Stimulated activated CD4-positive, alpha-beta T cell treated with anti-CD3 and anti-CD28 coated beads, Interleukin-1b, Interleukin-23, amount 100 ng/mL, for 4 hours (primary cell): ENCODE measurements at places on chromosomes 5 and 9.

DNA sequence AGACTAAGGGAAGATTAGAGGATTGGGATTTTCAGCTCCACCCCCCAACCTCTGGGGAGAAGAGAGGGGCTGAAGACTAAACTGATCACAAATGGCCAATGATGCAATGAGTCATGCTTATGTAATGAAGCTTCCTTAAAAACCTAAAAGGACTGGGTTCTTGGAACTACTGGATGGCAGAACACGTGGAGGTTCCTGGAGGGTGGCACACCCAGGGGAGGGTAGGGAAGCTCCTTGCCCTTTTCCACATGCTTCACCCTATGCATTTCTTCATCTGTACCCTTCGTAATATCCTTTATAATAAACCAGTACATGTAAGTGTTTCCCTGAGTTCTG lies 48.6 kb downstream of the ARHGEF28 start:
- DNase-seq: no peak

GRCh38 chr9:114588651-114589526 lies 1.3 kb downstream of the ATP6V1G1 start:
- DNase-seq: no peak

DNA sequence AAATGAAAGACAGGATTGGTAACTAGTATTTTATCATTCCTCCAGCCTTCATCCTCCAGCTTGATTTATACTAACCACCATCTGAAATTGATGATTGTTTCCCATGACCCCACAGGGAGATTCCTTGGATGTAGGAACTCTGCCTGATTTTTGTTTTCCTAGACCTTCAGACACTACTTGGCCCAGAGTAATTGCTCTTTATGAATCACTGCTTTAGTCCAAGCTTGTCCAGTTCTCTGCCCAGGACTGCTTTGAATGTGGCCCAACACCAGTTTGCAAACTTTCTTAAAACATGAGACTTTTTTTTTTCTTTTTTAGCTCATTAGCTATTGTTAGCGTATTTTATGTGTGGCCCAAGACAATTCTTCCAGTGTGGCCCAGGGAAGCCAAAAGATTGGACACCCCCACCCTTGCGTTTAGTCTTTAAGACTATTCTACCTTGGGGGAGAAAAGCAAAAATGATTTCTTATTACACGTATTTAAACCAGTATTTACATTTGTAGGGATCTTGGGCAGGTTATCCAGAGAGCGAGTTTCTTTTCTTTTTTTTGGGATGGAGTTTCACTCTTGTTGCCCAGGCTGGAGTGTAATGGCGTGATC lies 18.4 kb downstream of the BASP1 start:
- no peak for DNase-seq

GRCh38 chr9:33921967-33922895 lies 105.3 kb downstream of the UBE2R2 start:
- peak; percentile 17 for DNase-seq

DNA sequence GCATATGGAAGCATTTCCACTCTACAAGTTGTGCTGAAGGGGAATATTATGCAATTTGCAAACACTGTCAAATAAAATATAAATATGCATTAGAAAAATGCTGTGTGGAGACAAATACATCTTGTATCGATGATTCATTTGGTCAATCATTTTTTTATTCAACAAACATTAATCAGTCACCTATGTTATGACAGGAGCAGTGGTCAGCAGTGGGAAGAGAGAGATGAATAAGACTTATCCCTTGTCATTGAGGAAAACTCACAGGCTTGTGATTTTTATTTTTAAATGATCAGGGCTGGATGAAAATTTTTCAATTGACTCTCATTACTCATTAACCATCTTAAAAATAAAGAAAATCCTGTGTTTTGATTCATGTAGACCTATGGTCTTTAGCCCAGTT lies 574.1 kb downstream of the ACTL7B start:
- DNase-seq: no peak

DNA sequence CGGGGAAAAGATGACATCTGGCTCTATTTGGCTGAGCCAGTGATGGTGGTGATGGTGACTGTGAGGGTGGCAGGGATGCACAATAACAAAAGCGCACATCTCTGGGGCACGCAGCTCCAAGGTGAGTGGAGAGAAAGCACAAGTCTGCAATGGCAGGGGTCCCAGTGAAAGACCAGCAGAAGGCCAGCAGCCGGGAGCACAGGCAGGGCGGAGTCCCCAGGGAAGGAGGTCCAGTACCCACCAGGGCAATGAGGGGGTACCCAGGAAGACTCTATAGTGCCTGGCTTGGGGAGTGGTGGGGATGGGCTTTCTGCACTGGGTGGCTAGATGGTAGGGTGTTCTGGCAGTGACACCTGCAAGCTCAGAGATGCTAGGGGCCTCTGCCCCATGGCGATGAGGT lies 69.4 kb downstream of the AK8 start:
- DNase-seq: no peak

GRCh38 chr5:176884571-176884890 lies 14.6 kb downstream of the HK3 start:
- DNase-seq: no peak

DNA sequence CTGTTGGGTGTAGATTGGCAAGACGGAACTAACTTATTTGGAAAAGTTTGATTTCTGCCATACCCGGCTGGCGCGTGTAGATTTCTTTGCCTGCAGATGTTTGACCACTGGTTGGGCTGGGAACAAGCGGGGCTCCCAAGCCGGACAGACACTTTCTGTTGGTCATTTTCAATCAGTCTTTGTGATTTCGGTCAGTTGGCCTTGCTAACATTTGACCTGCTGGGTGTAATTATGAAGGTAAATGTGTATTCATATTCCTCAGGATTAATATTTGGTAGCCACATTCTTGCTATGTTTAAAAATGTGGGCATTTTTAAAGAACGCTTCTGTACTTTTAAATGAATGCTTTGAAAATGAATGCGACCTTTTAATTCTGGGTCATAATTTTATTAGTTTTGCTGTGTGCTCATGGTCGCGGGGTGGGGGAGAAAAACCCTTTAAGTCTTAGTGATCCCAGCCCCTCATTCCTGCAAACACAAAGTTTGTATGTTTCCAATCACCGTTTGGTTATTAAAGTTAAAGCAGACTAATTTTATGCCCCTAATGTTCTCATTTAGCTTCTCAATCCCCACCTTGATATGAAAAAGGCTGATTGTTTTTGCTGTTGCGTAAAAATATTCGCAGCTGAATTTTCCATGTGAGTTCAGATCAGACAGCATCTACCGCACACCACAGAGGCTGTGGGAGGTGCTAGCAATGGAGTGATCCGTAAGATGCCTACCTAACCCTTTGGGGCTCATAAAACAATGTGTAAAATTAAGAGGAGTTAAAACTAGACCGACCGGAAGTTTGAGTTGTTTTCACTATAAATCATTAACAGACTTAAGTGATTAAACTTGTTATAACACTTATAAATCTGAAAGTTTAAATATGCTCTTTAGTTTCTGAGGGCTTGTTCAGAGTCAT lies 1.5 kb downstream of the RASGRF2 start:
- peak; percentile 28 for DNase-seq

GRCh38 chr5:158819840-158820620 lies 279.7 kb downstream of the EBF1 start:
- DNase-seq: no peak

DNA sequence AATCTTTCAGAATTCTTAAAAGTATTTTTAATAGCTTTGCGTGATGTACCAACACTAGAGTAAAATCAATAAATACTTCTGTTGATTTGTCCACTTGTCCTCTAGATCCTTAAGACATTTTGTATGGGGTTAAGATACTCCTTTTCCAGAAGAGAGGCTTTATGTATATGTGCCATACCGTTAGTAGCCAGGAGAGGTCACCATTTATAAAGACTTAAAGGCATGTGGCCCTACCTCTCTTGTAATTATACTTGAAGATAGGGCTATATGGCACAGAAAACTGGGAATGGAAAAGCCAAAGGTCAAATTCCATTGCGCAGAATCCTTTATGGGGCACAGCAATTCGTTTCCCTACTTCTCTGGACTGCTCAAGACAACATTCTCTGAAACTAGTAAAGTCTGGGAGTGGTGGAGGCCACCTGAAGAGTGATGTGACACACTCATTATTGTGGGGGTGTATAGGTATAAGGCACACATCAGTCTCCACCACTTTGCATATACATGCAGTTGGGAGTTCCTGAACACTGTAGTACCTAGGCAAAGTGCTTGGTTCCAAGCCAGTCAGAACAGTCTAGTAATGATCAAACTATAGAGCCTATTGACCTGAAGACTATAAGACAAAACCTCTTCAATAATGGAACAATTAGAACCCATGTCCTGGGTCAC lies 140.1 kb upstream of the FBXL17 start:
- DNase-seq: no peak

DNA sequence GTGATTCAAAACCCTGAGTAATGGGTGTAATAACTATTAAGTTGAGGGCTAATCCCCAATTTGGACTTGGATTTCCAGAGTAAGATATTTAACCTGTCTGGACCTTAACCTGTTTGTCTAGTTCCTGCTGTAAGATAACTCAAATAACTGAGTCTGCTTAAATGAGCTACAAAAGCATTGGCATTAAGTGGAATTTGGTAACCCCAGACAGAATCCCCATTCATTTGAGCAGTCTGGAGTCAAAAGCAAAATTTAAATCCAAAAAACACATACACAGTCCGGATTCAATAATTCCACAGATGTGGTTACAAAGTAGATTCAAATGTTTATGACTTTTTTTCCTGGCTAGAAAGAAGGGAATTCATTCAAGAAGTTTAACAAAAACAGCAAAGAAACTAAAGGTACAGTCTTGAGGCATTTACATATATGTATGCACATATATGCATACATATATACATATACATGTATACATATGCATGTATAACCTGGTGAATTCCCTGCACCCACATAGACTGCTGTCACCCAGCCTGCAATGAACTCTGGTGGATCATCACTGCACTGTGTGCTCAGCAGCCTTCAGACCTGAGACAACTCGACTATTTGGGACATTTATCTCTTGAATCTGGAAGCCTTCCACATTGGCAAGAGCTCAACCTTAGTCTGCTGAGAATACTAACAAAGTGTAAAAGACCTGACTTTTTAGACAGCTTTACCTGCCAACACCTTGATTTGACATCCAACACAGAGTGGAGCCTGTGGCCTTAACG lies 205.4 kb downstream of the LURAP1L start:
- DNase-seq: no peak

- no peak for DNase-seq
These were observed 30.0 kb upstream of the NREP start for GRCh38 chr5:111787006-111787405.

DNA sequence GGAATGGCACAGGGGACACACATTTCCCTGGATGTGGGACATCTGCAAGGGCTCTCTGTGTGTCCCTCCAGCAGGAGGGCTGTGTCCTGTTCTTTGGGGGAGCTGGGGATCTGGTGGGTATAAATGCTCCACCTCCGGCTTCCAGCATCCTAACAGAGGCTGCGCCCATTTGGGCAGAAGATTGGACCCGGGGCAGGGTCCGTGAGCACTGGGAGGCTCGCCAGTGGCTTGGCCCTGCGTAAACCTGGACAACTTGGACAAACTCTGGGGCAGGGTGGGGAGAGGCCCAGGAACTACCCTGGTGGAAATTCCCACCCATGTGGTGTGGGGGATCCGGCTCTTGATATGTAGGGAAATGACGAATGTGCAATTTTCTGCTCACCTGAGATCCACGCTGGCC lies 80.9 kb downstream of the GADD45G start:
- no peak for DNase-seq

DNA sequence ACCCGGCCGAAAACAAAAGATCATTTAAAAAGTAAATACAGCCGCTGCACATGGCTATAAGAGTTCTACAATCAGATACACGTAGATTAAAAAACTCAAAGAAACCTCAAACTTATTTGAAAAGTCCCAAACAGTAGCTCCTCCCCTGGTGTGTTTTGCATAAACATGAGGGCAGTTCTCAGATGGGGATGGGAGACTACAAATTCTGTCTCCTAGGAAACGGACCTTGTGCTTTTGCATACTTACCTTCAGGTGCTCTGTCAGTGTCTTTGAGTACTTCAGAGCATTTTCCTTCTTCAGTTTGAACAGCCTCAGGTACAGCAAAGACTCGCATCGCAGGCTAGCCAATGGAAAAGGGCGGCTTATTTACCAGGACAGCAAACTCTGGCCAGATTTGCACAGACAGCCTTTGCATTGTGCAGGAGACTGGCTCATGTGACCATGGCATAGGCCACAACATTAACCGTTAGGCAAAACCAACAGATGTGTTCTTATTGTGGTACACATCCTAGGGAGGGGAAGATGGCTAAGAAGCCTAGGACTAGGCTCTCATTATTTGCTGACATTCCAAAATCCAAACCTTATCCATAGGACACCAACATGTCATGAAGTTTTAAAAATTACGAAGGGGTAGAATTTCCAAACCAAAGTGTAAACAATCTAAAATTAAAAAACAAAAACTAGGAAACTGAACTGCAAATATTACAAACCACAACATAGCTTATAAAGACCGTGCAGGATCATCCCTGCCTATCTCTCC lies 12.8 kb downstream of the LEAP2 start:
- DNase-seq: no peak

DNA sequence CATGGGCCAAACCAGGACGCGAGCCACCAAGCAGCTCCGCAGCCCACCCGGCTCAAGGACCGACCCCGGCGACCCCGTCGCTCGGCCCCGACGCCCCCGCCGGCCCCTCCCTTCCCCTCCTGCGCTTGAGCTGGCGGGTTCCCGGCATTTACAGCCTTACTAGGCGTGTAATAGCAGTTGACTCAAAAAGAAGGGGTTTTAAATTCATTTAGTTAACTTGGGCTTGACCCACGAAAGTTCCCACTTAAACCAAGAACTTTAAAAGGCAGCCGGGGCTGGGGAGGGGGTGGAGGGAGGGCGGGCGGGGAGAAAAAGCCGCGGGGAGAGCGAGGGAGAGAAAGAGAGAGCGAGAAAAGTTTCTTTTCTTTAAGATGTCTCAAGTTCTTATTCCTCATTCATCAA lies 636 bp downstream of the PRDM12 start:
- no peak for DNase-seq

DNA sequence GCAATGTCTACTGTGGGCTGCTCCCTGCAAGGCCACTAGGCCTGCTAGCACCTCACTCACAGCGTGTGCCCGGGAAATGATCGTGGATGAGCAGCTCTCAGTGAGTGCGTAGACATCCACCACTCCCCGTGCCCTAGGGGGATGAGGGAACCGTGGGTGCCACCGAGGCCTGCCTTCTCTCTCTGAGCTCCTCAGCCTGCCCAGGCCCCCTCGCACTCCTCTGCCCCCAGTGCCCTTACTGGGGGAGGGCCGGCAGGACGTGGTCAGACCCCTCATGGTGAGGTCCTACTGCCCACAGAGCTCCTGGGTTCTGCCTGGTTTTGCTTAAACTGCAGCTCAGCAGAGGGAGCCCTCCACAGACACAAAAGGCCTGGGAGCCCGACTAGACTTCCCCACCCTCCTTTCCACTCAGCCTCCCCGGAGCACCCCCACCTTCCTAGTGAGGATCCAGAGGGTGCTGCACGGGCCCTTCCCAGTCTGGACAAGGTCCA lies 220.0 kb downstream of the CACNA1B start:
- DNase-seq: no peak

- DNase-seq: no peak
These were observed 1.1 kb downstream of the GSN start for GRCh38 chr9:121268851-121269641.

- no peak for DNase-seq
These were observed 130.7 kb downstream of the TRIM32 start for GRCh38 chr9:116817762-116818161.
